ENCODE measurements at places on chromosomes 16 and 17. TPM values are rescaled to one million over a fixed set of nuclear protein-coding genes. Genes with fewer than 3 reads are reported as not detected.

GRCh38 chr17:75558666-75559530 lies 28.7 kb upstream of the MYO15B start:
- DNase-seq, result no peak

DNA sequence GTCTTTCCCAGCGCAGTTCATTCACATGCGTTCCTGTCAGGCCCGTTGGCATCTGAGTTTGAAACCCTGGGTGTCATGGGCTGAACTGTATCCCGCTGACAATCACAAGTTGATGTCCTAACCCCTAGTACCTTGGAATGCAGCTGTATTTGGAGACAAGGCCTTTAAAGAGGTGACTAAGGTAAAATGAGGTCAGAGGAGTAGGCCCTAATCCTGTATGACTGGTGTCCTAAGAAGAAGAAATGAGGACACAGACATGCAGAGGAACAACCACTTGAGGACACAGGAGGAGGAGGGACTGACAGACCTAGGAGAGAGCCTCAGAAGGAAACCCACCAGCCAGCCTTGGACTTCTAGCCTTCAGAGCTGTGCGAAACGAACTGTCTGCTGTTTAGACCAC lies 33.1 kb downstream of the TRPV2 start:
- DNase-seq, result no peak

HMOX2 gene
- 43.5 TPM for polyA plus RNA-seq

DNA sequence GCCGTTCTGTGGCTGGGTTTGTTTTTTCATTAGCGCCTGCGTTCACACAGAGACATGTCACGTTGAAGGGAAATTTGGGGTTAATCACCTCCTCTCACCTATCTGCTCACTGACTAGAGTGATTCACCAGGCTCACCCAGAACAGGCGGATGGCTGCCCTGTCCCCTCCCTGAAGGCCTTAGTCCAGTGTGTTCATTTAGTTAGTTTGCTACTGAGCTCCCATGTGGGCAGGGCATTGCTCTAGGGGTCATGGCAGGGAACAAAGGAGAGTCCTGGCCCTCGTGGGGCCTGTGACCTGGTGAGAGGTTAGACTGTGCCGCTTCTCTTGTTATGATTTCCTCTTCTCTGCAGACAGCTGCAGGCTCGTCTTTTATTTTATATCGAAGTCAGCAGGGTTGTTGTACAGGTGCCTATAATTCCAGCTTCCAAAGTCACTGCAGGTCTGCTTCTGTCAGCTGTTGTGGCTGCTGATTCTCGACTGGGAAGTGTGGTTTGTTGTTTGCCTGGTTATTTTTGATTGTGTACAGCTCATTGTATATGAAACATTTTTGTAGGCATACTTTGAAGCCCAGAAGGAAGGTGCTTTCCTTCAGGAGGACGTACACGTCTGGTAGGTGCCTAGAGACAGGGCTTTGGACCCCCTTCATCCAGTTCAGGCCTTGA lies 73.4 kb upstream of the GSE1 start:
- DNase-seq, result no peak

LRRC75A gene
- 1.3 TPM for polyA plus RNA-seq

- no peak for DNase-seq
Measured at GRCh38 chr16:6160303-6160702, 1062.7 kb upstream of the EEF2KMT start.

PKMYT1 gene
- 3.6 TPM for polyA plus RNA-seq

Measured in BJ (cell line).